HCT116 (cell line): ENCODE measurements at places on chromosomes 3 and 15.
A peak's percentile ranks its signal among the peaks of the same experiment; 100 is the strongest.

DNA sequence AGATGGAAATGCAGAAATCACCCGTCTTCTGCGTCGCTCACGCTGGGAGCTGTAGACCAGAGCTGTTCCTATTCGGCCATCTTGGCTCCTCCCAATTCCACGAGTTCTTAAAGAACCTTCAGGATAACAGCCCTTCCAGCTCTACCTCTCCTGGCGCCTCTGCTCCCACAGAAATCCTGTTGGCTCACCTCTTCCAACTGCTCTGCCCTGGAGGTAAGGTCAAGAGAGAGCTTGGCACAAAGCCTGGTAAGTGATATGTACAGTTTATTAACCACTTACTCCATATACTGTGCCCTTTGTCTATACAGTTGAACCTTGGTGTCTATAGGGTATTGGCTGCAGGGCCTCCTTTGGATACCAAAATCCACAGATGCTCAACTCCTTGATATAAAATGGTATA, 17.8 kb upstream of the FGF12 start:
- DNase-seq = no peak

- no peak for DNase-seq
Measured at GRCh38 chr3:33119891-33120290, 6.1 kb downstream of the CRTAP start.

- peak; percentile 13 for DNase-seq
Measured at GRCh38 chr3:15241341-15241740, 35.3 kb downstream of the CAPN7 start.

- no peak for DNase-seq
Measured at GRCh38 chr3:130929804-130930203, 35.9 kb downstream of the ATP2C1 start.

DNA sequence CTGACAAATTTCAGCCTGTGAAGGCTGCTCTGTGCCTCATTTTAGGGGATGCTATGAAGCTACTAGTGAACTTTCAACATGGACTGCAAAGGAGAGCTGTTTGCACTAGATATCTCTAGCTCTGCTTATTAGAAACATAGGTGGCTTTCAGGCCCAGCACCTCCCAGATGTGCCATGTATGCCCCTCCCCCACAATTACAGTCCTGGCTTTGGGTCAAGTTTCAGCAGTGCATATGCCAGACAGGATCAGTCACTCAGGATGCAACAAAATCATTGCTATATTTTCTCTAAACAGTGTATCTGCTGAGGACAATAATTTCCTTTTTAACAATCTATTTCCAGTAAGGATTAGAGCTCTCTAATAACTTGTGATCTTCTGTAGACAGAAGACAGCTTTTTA, 178.8 kb upstream of the STAC start:
- no peak for DNase-seq
